ENCODE measurements at places on chromosomes 3 and 15.

DNA sequence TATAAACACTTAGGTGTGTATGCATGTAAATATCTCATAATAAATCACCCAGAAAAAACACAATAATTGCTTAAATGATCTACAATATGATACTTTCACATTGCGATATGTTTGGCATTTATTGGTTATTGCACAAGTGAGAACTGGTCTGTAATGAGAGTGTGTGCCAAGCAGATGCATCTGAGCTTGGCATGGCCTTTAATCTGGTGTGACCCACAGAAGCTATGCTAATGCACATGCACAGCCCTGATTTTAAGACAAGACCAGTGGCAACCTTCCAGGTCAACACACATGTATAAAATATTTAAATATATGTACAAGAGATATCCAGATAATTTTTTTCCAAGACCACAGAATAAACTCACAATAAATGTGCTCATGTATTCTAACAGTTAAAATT, 42.7 kb downstream of the C2CD4A start:
- DNase-seq = no peak

DNA sequence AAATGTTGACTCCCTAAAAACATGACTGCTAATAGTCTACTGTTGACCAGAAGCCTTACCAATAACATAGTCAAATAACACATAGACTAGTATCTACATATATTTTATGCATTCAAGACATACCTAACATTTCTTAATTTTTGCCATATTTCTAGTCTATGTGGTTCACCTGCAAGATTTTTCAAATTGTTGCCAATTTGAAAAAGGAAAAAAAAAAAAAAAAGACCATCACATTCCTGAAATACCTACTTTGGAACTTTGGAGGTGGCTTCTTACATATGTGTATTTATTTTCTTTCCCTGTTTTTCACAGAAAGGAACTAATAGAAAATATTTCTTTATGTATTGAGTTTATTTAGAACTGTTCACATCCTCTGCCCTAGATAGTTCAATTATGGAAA, 13.4 kb upstream of the ATP13A3 start:
- DNase-seq = no peak

GRCh38 chr3:156535162-156535627, 19.7 kb downstream of the SSR3 start:
- no peak for DNase-seq

DNA sequence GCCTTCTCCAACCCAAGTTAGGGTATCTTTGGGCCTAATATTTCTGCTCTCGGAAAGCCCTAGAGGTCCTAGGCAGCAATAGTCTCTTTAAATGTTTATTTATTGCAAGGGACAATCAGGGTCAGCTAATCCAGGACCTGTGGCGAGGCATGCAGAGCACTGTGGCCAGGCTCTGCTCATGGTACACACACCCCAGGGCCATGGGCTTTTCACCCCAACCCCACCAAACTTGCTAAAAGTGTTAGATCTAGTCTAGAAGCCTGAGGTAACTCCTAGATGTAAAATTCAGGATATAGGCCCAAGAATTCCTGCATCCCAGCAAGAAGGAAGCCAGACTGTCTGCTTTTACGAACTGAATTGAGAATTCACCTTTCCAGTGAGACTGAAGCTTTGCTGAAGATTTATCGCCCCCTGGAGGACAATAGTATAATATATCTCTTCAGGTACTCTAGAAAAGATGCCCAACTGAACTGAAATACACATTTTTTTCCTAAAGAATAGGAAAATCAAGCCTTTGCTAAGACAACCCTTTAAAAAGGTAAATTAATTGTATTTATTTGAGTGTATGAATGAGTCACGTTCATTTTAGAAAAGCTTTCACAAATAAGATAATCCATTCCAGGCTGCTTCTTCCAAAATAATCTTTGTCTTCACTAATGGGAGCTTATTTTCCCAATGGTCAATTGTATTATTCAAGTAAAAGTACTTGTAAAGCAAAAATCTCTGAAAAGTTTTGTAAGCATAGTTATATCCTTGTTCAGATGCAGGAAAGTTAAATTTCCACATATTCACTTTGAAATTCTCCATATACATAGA, 89.8 kb downstream of the LRRC3B start:
- peak; percentile 54 for DNase-seq

DNA sequence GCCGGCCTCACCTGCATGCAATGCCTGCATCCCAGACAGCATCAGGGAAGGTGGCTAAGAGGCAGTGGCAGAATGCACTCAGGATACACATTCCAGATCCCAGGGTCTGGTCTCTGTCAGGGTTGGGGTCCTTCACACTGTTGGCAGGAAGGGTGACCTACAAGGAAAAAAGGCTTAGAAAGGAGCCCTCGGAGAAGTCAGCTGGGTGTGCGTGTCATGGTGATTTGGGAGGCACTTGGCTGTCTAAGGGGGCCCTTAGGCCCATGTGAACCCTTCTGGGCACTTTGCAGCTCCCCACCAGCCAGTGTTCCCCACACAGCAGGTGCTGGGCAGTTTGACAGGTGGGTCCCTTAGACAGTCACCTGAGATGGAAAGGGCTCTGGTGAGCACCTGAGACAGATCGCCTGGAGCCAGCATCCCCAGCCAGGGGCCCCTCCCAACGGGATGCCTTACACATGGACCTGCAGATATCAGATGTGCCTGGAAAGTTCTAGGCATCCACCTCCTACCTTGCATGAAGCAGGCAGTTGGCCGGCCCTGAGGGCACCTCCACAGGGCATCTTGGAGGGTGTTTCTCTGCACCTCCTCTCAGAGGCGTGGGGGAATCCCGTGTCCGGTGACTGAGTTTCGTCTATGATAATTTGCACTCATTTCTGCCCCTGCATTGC, 131.6 kb downstream of the LRRK1 start:
- DNase-seq = no peak

GRCh38 chr3:114675104-114675503, 381.3 kb downstream of the TIGIT start:
- DNase-seq = no peak

- DNase-seq = peak; percentile 75
These were observed 104.2 kb upstream of the SLC7A14 start for GRCh38 chr3:170689893-170690660.

DNA sequence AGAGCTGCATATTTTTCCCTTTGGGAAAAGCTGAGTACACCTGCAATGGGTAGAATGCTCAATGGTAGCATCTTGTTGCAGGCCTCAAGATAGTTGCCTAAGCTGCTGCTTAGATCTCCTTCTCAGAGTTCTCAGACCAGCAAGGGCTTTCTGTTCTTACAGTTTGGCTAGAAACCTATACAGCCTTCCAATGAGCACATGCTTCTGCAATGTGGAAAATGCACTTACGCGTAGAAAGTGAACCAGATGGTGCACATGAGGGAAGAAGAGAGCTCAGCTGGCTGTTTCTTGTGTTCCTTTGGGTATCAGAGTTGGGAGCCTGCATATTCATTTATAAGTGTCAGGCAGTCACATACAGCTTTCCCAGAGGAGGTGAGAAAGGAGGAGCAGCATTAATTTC, 136.4 kb downstream of the B3GALNT1 start:
- DNase-seq = no peak

All from RPMI8226 (cell line).